ENCODE measurements at places on chromosomes 3 and 15.
A peak's percentile ranks its signal among the peaks of the same experiment; 100 is the strongest.

- no peak for DNase-seq
These were observed 25.7 kb downstream of the ACKR4 start for GRCh38 chr3:132622761-132623160.

DNA sequence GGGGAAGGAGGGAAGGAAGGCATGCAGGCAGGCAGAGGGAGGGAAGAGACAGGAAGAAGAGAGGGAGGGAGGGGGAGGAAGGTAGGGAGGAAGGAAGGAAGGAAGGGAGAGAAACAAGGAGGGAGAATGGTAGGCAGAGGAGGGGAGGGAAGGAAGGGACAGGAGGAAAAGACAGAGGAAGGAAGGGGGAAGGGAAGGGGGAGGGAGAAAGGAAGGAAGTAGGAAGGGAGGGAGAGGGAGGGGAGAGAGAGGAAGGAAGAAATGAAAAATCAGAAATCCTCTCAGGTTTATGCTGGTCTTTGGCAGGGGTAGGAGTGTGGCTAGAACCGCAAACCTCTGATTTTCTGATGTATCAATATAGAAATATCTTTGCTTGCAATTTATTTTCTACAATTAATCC is 4.2 kb downstream of the PRTG start:
- DNase-seq, result no peak

DNA sequence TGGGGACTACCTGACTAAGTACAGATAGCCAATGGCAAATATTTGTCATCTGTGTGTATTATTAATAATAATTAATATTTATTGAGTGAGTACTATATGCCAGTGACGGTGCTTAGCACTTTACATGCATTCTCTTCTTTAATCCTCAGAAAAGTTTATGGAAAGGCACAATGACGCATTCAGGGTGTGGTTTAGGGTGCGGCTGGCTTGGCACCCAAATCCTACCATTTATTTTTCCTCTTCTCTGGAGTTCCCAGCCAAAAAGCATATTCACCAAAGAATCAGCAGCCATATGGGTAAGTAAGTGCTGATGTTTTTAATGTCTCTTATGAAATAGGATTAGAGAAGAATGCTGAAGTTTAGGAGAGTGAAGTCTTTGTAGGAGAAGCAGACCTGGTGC is 140.4 kb upstream of the TP63 start:
- no peak for DNase-seq

DNA sequence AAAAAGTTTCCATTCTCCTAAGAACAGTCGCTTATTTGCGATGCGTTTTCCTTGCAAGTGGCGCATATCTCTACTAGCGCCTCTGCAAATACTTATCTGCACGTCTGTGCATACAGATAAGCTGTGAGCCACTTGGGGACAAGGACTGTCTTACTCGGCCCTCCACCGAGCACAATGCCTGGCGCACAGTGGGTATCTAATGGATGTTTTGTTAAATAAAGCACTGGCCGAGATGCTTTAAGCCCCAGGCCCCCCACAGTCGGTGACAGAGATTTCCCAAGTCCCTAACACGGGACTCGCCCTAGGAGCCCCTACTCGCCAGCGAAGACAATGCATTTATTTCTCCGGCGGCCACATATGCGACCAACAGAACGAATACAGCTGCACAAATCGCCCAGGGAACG is 503 bp downstream of the HLTF start:
- DNase-seq, result no peak

GRCh38 chr3:194871864-194872668 is 186.4 kb downstream of the FAM43A start:
- DNase-seq, result no peak

DNA sequence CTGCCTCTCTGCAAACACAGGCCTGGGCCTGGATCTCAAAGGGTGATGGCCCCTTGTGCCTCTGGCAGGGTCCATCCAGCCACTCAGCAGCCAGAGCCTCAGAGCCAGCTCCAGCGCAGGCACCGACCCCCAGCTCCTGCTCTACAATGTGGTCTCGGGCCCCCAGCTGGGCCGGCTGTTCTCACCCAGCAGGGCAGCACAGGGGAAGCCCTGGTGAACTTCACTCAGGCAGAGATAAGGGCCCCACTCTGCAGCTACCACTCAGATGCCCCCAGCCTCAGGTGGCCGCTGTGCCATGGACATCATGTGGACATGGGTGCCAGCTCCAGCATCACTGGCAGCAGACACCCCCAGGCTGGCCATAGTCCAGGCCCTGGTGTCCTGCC is 173.1 kb downstream of the TBC1D2B start:
- DNase-seq, result no peak

DNA sequence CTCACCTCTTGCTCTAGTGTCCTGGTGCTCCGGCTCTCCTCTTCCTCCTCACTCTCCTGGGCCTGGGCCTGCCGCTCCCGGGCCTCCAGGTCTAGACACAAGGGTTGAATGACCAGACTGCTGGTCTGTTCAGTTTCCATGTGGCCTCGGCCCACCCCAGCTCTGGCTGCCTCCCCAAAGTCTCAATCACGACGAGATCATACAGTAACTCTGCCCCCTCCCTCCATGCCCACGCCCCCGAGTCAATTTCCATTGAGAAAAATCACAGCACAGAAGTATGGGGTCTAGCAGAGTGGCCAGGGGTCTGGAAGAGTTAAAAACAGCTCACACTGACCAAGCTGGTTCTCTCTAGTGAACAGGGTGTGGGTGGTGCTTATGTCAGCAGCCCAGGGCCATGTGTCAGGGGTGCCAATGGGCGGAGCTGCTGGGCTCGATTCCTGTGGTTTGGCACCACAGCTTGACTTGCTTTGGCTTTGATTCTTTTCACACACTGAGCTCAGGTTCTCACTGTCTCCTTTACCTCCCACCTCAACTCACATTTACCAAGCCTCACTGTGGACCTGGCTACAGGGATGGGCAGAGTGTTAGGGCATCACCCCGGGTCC is 6.9 kb downstream of the C15orf62 start:
- DNase-seq, result no peak

DNA sequence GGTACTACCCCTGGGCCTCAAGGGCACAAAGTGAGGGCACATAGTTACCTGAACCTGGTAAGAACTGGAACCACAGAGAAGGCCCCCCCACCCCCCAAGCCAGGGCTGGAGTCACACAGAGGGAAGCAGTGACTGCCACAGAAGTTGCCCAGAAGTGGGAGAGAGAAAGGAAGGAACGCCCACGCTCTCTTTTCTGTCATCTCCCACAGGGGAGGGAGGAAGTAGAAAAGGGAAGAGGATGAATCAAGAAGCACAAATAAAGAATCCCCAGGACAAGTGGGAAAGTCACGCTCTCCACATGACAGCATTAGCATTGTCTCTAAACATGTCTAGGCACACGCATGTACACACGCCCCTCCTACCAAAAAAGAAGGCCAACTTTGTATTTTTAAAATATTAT is 114.7 kb upstream of the FRMD4B start:
- no peak for DNase-seq

- DNase-seq, result no peak
These were observed 314.5 kb downstream of the TIGIT start for GRCh38 chr3:114608293-114608692.

GRCh38 chr3:52446631-52447511 is 2.0 kb upstream of the SEMA3G start:
- peak; percentile 93 for DNase-seq

DNA sequence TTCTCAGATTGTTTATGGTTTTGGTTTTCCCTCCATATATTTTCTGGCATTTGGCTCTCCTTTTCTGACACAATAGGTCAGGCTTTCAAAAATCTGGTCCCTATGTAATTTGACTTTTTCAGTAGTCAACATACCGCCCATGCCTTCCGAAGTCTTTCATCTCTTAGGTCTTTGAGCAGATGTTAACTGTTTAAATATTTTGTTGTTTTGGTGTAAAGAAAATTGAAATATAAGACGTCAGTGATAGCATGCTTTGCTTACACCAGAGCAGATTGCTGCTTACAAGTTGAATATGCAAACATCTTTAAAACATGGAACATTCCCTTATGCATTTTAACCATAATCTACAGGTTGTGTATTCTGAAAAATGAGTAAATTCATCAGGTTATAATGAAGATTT is 233.0 kb downstream of the PTPRG start:
- DNase-seq, result no peak

- DNase-seq, result no peak
These were observed 72.3 kb upstream of the SMAD3 start for GRCh38 chr15:66993090-66993489.

DNA sequence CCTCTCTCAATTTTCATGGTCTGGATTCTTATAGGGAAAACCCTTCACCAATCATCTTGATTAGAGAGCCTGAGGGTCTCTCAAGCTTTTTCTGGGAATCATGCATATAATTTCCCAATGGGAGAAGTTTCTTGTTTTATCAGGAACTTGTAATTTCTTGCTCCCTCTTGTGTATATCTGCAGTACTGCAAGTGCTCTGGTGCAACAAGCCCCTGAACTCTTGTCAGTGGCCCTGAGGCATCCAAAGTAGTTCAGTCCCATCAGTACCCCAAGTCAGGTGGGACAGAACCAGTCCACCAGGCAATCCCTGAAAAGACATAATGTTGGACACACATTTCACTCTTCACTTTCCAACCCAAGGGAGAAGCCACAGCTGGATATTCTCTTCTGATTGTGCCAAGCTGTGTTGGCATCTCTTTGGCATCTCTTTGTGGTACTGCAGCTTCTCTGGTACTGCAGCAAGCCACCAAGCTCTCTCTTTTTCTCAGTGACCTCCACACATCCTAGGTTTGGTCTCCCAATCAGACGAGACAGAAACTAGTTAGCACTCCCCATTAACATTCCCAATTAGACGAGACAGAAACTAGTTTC is 214.5 kb downstream of the ZIC4 start:
- DNase-seq, result peak; percentile 3

- no peak for DNase-seq
These were observed 41.6 kb upstream of the IL20RB start for GRCh38 chr3:136916223-136916622.

- no peak for DNase-seq
These were observed 64.2 kb upstream of the CFAP161 start for GRCh38 chr15:81069909-81070308.

DNA sequence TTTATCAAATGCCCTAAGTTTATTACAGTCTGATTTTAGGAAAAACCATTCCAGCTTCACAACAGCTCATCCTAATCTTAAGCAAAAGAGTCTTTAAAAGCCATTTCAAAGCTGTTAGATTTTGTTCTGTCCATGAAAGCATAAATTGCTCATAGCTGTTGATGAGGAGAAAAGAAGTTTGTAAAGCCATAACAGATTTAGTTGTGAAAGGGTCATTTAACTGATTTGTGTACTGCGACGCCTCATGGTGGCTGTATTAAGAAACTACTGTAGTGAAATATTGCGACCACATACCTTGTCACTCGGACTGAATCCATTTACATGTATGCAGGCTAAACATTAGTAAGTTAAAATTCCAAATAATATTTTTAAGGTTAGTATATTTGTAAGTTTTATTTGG is 20.9 kb downstream of the BBX start:
- no peak for DNase-seq

GRCh38 chr3:98961161-98962155 is 60.0 kb upstream of the DCBLD2 start:
- no peak for DNase-seq

GRCh38 chr3:15327941-15328340 is 4.4 kb downstream of the SH3BP5 start:
- no peak for DNase-seq

DNA sequence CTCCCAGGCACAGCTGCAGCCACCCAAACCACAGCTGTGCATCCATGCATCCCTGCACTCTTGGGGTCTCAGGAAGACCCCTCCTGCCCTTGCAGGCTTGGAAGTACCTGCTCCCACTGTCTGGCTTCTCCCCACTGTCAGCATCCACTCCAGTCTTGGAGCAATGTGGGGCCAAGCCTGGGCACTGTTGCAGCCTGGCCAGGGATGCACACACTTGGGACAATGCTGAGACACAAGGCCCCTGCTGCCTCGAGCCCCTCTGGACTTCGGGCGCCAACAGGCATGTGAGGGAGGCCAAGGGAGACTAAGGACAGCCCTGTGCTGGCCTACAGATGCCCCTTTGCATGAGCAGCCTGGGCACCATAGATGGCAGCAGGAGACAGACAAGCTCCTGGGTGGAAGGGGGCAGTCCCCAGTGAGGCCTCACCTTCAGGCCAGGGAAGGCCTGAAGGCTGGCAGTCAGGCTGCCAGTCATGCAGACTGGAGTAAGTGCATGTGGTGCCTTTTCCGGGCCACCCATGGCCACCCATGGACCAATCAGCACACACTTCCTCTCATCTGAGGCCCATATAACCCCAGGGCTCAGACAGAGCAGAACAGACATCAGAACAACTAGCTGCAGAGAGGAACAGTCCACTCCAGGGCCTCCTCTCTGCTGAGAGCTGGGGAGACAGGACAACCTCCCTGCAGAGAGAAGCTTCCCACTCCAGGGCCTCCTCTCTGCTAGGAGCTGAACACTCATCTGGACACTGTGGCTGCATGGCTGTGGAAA is 219.0 kb downstream of the VGLL3 start:
- DNase-seq, result no peak

DNA sequence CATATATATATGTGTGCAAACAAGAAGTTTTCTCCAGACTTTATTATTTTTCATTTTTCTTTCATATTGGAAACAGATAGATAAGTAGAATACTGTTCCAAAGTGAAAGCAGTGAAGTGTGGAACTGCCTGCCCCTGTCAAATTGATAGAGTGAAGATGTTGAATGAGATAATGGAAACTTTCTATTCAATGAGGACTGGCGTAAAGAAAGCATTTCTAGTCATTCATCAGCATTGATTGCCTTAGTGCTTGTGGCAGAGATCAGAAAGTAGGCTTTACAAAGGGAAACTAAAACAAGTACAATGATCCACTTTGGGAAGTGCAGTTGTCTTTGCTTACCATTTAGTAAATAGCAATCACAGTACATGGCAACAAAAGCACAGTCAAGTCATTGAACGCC is 300.0 kb downstream of the CADM2 start:
- DNase-seq, result no peak

DNA sequence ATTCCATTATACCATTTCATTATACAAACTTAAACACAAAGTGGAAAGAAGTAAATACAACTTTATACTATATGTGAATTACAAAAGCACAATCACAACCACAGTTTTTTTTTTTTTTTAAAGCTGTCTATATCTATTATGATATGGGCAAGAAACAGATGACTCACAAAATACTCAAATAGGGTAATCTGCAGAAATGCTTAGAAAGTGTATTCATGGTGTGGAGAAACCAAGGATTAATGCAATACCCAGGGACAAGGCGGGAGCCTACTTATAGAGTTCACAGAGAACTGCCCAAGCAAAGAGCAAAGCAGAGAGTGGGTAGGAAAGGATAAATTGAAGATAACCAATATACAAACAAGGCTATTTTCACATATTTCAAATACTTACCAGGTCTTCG is 332.0 kb downstream of the FHIT start:
- DNase-seq, result no peak

GRCh38 chr15:27662892-27663291 is 436.2 kb downstream of the OCA2 start:
- DNase-seq, result no peak

- DNase-seq, result no peak
These were observed 104.2 kb downstream of the ITPR1 start for GRCh38 chr3:4597208-4597985.

GRCh38 chr15:91136386-91136923 is 36.4 kb downstream of the SV2B start:
- DNase-seq, result no peak

DNA sequence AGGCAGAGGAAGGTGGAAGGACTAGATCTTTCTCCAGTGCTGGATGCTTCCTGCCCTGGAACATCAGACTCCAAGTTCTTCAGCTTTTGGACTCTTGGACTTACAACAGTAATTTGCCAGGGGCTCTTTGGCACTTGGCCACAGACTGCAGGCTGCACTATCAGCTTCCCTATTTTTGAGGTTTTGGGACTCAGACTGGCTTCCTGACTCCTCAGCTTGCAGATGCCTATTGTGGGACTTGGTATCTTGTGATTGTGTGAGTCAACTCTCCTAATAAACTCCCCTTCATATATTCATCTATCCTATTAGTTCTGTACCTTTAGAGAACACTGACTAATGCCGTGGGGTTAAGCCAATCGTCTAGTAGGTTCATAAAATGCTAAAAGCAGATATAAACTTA is 8.8 kb upstream of the B3GNT5 start:
- DNase-seq, result no peak
